Neural progenitor cell (in vitro differentiated cells): ENCODE measurements at places on chromosomes 5 and 9.
A peak's percentile ranks its signal among the peaks of the same experiment; 100 is the strongest.

GRCh38 chr9:125529589-125530515 is 177.2 kb downstream of the MAPKAP1 start:
- peak overlapping the region; percentile 40 for H3K27ac ChIP-seq
- H3K36me3 ChIP-seq, result no peaks in the 10 kb centered on the region
- H3K4me1 ChIP-seq, result peaks cover 22% of the 10 kb centered on the region

DNA sequence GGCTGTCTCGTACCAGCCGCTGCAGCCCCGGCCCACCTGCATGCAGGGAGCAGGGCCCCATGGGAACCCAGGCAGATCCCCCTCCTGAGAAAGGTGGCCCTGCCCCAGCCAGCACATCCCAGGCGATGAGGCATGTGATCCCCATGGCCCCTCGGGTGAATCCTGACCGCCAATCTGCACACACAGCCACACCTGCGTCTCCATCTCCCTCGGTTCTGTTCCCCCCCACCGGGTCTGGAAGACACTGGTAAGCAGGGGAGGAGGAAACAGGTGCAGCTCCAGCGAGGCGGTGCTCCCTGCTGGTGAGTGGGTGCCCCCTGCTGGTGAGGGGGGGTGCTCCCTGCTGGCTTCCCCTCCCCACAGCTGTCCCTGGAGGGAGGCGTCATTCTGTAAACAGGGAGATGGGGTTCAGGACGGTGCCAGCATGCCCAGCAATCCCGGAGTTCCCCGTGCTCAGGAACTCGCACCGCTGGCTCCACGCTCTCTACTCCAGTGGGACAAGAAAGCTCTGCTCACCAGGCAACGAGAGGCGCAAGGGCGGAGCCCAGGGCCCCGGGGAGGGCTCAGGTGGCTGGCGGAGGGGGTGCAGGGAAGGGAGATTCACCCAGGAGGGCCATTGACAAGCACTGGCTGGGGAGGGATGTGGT is 28.4 kb upstream of the SLC12A7 start:
- peak; percentile 56 for DNase-seq
- no peak overlapping the region for H3K27ac ChIP-seq
- H3K36me3 ChIP-seq, result no peaks in the 10 kb centered on the region
- H3K4me1 ChIP-seq, result no peaks in the 10 kb centered on the region

GRCh38 chr5:41670854-41671479 is 160.6 kb upstream of the PLCXD3 start:
- H3K4me1 ChIP-seq, result peaks cover 6% of the 10 kb centered on the region
- no peak for DNase-seq
- H3K36me3 ChIP-seq, result no peaks in the 10 kb centered on the region
- no peak overlapping the region for H3K27ac ChIP-seq
- no peak overlapping the region for H3K4me3 ChIP-seq
- H3K27me3 ChIP-seq, result no peaks in the 10 kb centered on the region

DNA sequence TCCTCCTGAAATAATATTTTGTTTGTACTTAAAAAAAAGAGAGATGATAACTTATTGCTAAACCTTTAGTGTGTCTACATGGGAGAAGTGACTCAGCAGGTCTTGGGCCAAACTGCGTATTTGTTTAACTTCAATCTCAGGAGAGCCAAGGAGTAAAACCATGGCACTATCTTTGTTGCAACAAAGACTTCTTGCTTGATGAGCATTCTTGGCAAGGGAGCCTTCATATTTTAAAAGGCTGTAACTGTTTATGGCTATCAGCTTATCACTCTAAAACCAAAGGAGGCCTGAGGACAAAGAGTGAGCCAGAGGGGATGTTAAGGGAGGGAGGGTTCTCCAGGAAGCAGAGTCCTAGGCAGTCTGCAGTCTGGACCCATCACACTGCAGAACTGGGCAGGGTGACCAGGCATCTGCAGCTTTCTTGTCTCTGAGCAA is 216.2 kb upstream of the S1PR3 start:
- no peaks in the 10 kb centered on the region for H3K27me3 ChIP-seq
- H3K4me1 ChIP-seq, result peaks cover 39% of the 10 kb centered on the region
- peaks cover 3% of the 10 kb centered on the region for H3K36me3 ChIP-seq
- no peak overlapping the region for H3K27ac ChIP-seq
- DNase-seq, result no peak

DNA sequence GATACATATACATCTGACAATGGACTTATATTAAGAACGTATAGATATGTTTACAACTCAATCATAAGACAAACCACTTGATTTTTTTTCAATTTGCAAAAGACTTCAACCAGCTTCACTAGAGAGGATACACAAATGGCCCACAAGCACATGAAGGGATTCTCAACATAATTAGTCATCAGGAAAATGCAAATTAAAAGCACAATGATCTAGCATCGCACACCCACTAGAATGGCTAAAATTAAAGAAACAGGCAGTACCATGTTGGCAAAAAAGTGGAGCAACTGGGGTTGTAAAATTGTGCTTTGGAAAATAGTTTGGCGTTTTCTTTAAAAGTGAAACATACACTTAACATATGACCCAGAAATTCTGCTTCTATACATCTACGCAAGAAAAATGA is 80.0 kb upstream of the TRIO start:
- H3K27me3 ChIP-seq, result no peaks in the 10 kb centered on the region
- no peak for DNase-seq
- no peaks in the 10 kb centered on the region for H3K4me1 ChIP-seq

- peaks cover 3% of the 10 kb centered on the region for H3K36me3 ChIP-seq
- H3K27me3 ChIP-seq, result no peaks in the 10 kb centered on the region
- no peak overlapping the region for H3K27ac ChIP-seq
- peaks cover 6% of the 10 kb centered on the region for H3K4me1 ChIP-seq
- H3K4me3 ChIP-seq, result no peak overlapping the region
These were observed 80.2 kb downstream of the STX17 start for GRCh38 chr9:99986642-99987041.

GRCh38 chr5:30960036-30960435 is 233.4 kb upstream of the CDH6 start:
- peaks cover 53% of the 10 kb centered on the region for H3K4me1 ChIP-seq
- H3K27me3 ChIP-seq, result no peaks in the 10 kb centered on the region
- H3K27ac ChIP-seq, result no peak overlapping the region
- no peak overlapping the region for H3K4me3 ChIP-seq
- DNase-seq, result no peak

DNA sequence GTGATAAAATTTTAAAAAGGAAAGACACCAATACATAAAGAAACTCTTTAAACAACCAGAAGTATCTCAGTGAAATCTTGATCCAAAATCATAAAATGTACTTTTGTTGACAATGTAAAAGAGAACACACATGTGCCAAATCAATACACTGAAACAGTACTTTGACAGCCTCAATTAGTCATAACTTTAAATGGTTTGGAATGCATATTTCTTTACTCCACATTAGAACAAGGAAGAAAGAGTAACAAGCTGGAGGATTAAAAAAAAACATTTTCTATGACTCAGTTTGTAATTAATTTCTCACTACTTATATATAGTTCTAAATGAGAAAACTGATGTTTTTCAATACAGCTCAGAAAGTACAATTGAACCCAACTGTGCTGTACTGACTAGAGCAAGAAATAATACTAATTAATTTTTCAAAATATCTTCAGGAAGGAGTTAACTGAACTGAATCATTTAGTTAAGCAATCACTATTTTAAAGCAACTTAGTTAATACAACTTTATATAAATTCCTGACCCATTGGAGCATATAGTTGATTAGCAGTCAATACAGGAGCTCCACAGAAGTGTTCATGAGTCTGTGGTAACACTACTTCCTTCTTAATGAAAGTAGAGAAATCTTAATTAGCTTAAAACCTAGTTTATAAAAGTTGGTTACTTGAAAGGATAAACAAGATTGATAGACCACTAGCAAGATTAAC is 101.0 kb downstream of the NR3C1 start:
- no peak overlapping the region for H3K4me3 ChIP-seq
- H3K27me3 ChIP-seq, result no peaks in the 10 kb centered on the region
- no peaks in the 10 kb centered on the region for H3K4me1 ChIP-seq
- no peak overlapping the region for H3K27ac ChIP-seq

DNA sequence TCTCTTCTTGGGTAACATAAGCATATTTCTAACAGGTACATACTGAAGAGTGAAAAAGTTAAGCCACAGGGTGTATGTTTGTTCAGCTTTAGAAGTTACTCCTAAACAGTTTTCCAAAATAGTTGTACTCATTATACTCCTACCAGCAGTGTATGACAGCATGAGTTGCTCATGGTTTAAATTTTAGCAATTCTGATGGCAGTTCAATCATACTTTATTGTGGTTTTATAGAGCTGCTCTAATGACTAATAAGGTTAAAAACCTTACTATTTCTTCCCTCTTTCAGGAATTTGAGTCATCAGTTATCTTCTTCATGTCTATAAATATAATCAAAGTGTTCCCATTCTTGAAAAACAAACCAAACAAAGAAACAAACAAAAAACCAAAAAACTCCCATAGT is 81.5 kb downstream of the CAAP1 start:
- DNase-seq, result no peak
- H3K36me3 ChIP-seq, result no peaks in the 10 kb centered on the region
- H3K4me3 ChIP-seq, result no peak overlapping the region

- no peaks in the 10 kb centered on the region for H3K27me3 ChIP-seq
- DNase-seq, result no peak
- no peaks in the 10 kb centered on the region for H3K36me3 ChIP-seq
- no peaks in the 10 kb centered on the region for H3K4me1 ChIP-seq
- no peak overlapping the region for H3K4me3 ChIP-seq
These were observed 201.8 kb downstream of the CD180 start for GRCh38 chr5:66994790-66995189.
